ENCODE measurements at places on chromosomes 6 and 20. TPM values are rescaled to one million over a fixed set of nuclear protein-coding genes. Genes with fewer than 3 reads are reported as not detected.

GRCh38 chr20:63744158-63744557 is 4.6 kb downstream of the SLC2A4RG start:
- H3K36me3 ChIP-seq, result peaks cover 17% of the 10 kb centered on the region
- no peaks in the 10 kb centered on the region for H3K27me3 ChIP-seq
- no peak overlapping the region for H3K27ac ChIP-seq
- peaks cover 7% of the 10 kb centered on the region for H3K4me1 ChIP-seq

DNA sequence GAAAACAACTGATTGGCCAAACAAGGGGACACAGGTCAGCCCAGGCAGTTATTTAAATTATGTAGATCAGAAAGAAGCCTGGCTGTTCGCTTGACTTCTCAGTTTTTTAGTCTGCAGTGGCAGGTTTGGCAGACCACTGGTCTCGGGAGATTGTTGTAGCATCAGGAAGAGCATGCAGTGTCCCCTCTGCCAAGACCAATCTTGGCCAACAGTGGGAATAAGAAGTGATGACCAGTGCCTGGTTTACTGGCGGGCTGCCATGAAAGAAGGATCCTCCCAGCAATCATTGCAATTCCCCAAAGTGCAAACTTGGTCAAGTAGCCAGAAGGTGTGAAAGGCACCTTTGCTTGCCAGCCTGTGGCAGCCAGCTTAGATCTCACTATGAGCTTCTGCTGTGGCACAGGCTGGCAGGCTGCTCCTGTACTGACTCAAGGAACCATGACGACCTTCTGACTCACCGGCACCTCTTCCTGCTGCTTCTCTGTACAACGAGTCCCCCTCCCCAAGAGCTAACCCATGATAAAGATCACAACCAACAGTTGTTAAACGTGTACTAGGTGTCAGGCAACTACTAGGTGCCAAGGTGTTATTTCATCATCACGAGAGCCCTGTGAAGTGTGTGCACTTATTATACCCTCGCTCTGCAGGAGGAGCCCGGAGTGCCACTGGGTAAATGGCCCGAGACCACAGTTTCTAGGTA is 76.8 kb upstream of the DUSP22 start:
- H3K36me3 ChIP-seq, result no peaks in the 10 kb centered on the region
- no peak overlapping the region for H3K4me3 ChIP-seq
- H3K4me1 ChIP-seq, result no peaks in the 10 kb centered on the region
- peaks cover 1% of the 10 kb centered on the region for H3K27me3 ChIP-seq
- H3K27ac ChIP-seq, result no peak overlapping the region

- H3K36me3 ChIP-seq, result no peaks in the 10 kb centered on the region
- no peak overlapping the region for H3K27ac ChIP-seq
- peak; percentile 58 for DNase-seq
- peaks cover 5% of the 10 kb centered on the region for H3K27me3 ChIP-seq
- peaks cover 8% of the 10 kb centered on the region for H3K4me1 ChIP-seq
- H3K4me3 ChIP-seq, result no peak overlapping the region
Measured at GRCh38 chr20:36096435-36096834, 58.1 kb upstream of the EPB41L1 start.

DNA sequence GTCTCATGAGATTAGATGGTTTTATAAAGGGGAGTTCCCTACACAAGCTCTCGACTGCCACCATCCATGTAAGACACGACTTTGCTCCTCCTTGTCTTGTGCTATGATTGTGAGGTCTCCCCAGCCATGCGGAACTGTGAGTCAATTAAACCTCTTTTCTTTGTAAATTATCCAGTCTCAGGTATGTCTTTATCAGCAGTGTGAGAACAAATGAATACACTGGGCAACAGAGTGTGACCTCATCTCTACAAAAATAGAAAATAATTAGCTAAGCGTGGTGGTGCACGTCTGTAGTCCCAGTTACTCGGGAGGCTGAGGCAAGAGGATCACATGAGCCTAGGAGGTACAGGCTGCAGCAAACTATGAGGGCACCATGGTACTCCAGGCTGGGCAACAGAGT is 51.3 kb downstream of the MDN1 start:
- H3K27ac ChIP-seq, result no peak overlapping the region
- H3K36me3 ChIP-seq, result peaks cover 4% of the 10 kb centered on the region
- DNase-seq, result no peak

The OXT gene
- total RNA-seq, result not detected

GRCh38 chr6:128713461-128713860 is 169.5 kb upstream of the LAMA2 start:
- no peak overlapping the region for H3K27ac ChIP-seq
- DNase-seq, result peak; percentile 64
- H3K36me3 ChIP-seq, result no peaks in the 10 kb centered on the region
- no peak overlapping the region for H3K4me3 ChIP-seq

- H3K4me1 ChIP-seq, result no peaks in the 10 kb centered on the region
- no peaks in the 10 kb centered on the region for H3K36me3 ChIP-seq
- no peak for DNase-seq
- H3K27me3 ChIP-seq, result no peaks in the 10 kb centered on the region
- H3K4me3 ChIP-seq, result no peak overlapping the region
Measured at GRCh38 chr6:63437058-63437457, 117.3 kb upstream of the LGSN start.

The SRPK1 gene
- 44.8 TPM for total RNA-seq

The BMP2 gene
- total RNA-seq, result 15.9 TPM

- DNase-seq, result no peak
- no peaks in the 10 kb centered on the region for H3K27me3 ChIP-seq
- no peaks in the 10 kb centered on the region for H3K4me1 ChIP-seq
- H3K36me3 ChIP-seq, result no peaks in the 10 kb centered on the region
Measured at GRCh38 chr6:125165776-125166175, 12.2 kb downstream of the TPD52L1 start.

DNA sequence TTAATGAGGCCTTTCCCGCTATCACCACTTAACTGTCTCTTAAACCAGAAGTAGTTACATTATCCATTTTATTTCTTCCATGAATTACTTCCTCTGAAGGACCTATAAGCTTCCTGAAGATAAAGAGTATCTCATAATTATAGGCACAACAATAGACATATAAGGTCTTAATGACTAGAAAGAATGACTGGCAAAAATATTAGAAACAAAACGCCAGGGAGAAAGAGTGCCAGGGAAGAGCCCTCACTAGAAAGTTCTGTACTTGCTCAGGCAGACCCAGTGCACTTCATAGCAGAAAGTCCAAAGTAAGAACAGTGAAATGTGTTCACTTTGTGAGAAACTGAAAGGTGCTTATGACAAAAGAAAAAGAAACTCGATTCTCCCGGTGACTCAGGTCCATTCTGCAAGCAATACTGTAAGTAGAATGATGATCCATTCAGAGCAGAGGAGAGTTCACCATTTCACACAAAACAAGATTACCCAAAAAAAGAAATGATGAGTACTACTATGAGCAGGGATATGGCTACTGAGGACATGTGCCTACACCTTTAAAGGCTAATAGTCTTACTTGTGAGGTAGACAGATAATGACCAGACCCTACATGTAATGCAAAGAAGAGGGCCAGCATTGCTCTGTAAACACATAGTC is 5.5 kb downstream of the ZNF334 start:
- no peaks in the 10 kb centered on the region for H3K4me1 ChIP-seq
- H3K36me3 ChIP-seq, result no peaks in the 10 kb centered on the region
- DNase-seq, result no peak
- no peaks in the 10 kb centered on the region for H3K27me3 ChIP-seq
- no peak overlapping the region for H3K4me3 ChIP-seq

The CALHM5 gene
- 4.4 TPM for total RNA-seq

DNA sequence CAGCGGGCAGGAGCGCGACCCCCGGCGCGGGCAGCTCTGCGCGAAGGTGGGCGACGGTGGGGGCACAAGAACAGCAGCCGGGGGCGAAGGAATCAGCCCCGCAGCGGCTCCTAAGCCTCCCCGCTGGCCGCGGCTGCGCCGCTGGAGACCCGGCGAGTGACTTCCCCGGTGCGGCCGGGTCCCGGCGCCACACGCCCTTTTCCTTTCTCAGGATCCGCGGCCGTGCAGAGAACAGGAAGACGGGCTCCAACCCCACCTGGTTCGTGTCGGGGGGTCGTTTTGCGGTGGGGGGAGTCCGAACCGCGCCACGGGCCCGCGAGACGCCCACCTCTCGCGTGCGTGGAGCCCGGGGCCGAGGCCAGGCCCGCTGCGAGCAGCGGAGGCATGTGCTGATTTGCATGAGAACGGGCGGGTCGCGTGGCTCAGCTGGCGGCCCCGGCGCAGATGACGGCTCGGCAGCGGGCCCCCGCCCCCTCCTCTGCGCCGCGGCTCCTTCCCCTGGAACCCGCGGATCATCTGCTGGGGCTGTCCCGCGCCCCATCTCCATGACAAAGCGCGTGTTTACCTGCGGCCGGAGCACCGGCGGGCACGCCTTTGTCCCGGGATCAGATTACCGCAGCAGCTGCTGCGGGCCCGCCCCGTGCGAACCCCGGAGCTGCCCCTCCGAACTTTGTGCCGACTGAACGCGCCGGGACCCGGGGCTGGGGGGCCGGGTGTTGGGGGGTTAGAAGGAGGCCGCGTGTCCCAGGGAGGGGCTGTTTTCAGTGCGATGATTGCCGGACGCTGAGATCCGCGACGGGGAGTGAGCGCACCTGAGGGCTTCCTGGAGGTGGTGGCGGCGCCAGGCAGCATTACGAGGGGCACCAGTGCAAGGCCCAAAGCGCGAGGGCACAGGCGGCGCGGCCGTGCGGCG is 4.9 kb upstream of the DLL1 start:
- peaks cover 70% of the 10 kb centered on the region for H3K27me3 ChIP-seq
- peak overlapping the region; percentile 30 for H3K4me3 ChIP-seq
- no peak overlapping the region for H3K27ac ChIP-seq
- DNase-seq, result no peak

DNA sequence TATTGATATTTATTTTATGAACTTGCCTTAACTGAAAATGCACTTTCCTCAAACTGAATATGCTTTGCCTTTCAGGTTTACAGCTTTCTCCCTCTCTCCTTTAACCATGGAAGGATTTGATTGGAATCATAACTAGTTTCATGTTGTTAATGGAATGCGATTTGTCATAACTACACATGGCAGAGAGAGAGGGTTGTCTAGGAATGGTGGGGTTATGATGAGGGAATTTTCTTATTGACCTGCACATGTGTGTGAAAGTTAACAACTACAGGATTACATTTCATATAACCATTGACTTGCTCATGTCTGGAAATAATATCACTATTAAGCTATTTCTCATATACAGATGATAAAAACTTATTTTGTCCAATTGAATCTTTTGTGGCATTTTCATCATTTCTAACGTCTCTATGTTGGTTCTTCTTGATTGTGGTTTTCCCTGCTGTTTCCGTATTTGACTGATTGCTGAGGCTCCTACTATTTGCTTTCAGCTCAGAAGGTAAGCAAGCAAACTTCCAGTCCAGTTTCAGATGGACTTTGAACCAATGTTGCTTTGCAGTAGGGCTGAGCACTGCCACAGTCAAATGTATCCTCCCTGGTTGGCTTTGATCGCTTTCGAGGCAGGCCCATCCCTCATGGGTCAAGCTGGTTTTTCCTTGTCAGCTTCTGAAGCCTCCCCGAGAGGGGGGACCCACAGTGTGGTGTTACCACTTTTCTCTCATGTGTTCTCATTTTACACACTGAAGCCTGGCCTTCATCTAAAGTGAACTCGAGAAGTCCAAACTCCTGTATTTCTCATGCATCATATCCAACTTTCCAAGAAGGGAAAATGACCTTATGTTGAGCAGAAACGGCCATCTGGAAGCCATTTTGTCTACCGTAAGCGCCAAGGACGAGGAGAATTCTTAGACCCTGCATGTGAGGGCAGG is 7.6 kb upstream of the CCN2 start:
- H3K36me3 ChIP-seq, result no peaks in the 10 kb centered on the region
- H3K4me1 ChIP-seq, result peaks cover 9% of the 10 kb centered on the region
- H3K27ac ChIP-seq, result no peak overlapping the region
- H3K27me3 ChIP-seq, result no peaks in the 10 kb centered on the region
- H3K4me3 ChIP-seq, result no peak overlapping the region

DNA sequence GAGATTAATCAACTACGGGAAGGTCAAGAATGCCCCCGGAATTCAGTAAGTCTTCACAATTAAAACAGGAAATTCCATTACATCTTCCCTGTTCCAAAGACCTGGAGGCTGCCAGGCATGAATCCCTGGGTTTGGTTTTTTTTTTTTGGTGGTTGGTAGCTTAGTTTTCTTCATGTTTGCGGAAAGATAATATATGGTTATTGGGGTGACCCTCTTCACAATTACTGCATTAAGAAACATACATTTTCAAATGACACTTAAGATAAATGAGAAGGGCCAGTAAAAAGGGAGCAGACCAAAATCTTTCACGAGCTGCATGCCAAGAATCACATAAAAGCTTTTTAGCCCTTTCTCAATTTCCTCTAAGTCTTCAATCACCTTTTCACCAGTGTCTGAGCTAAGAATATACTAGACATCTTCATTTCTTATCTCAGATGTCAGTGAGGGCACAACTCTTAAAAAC is 64.0 kb downstream of the KIF13A start:
- no peaks in the 10 kb centered on the region for H3K36me3 ChIP-seq
- H3K4me3 ChIP-seq, result no peak overlapping the region
- DNase-seq, result peak; percentile 83
- no peaks in the 10 kb centered on the region for H3K27me3 ChIP-seq
- peaks cover 30% of the 10 kb centered on the region for H3K4me1 ChIP-seq

GRCh38 chr20:36396340-36396739 is 90.2 kb downstream of the DLGAP4 start:
- no peak overlapping the region for H3K4me3 ChIP-seq
- H3K27me3 ChIP-seq, result peaks cover 24% of the 10 kb centered on the region
- H3K36me3 ChIP-seq, result no peaks in the 10 kb centered on the region
- H3K27ac ChIP-seq, result no peak overlapping the region
- DNase-seq, result no peak
- H3K4me1 ChIP-seq, result no peaks in the 10 kb centered on the region

- no peaks in the 10 kb centered on the region for H3K4me1 ChIP-seq
- no peaks in the 10 kb centered on the region for H3K36me3 ChIP-seq
- peak; percentile 55 for DNase-seq
Measured at GRCh38 chr6:81241126-81242041, 511.1 kb downstream of the TENT5A start.

DNA sequence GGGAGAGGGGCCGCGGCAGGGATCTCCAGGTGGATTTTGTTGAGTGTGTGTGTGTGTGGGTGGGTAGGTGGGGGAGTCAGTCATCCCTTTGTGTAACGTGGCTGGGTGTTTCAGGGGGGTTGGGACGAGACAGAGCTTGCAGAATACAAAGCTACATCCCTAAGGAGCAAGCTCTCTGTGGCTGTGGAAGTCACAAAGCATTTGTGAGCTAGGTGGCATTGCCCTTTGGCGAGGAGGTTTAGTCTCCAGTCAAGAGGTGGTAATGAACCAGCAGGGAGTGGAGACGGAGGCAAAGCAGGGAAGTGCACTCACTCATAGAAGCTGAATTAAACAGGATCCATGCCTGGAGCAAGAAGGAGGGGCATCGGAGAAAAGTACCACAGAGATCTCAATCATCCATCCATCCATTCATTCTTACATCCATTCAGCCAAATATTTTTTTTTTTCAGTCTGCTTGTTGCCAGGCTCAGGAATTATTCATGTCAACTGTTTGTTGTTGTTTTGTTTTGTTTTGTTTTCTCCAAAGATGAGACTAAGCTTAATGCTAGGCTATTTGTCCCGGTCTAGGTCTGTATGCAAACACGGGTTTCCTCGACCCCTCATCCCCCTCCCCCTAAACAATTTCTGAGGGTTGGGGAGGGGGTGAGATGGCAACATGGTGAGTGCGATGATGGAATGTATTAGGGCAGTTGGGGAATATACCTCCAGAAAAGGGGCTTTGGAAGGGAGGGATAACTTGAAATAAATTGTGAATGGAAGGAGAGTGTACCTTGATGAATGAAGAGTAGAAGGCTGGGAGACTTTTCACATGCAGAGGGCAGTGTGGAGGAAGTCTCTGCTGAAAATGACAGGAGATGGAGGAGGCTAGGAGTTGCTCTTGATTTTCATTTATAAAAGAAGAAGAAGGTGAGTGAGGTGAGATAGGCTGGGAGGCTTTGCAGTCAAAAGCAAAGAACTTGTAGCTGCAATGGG is 1.0 kb downstream of the HCRTR2 start:
- peaks cover 5% of the 10 kb centered on the region for H3K27me3 ChIP-seq
- no peak overlapping the region for H3K27ac ChIP-seq
- no peak for DNase-seq
- no peaks in the 10 kb centered on the region for H3K4me1 ChIP-seq
- H3K36me3 ChIP-seq, result no peaks in the 10 kb centered on the region

The GSTA1 gene
- total RNA-seq, result under 0.01 TPM

Measured in fibroblast of lung (primary cell).